ENCODE measurements at places on chromosomes 5 and 9.

GRCh38 chr9:99336531-99336930, 114.4 kb downstream of the SEC61B start:
- no peak for DNase-seq

- no peak for DNase-seq
Measured at GRCh38 chr9:79152306-79152705, 419.5 kb upstream of the TLE4 start.

DNA sequence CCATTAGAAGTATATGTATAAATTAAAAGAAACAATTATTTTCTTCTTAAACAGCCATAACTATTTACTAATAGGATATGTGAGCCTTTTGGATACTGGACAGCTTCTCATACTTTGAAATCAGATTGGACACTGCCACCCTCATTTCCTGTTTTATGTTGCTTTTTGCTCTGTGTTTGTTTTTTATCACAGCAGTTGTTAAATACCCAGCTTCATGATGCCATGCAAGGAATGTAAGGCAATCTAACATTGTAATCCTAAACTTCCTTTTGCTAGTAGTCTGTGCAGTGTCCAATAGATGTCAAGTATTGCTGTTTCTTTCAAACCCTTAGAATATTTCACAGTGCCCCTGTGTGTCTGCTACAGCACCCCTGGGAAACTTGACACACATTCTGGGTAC, 56.2 kb downstream of the CNTLN start:
- DNase-seq: no peak

GRCh38 chr5:14901462-14902051, 30.0 kb upstream of the ANKH start:
- DNase-seq: no peak

GRCh38 chr9:131799177-131799823, 59.4 kb upstream of the RAPGEF1 start:
- DNase-seq: peak; percentile 37

- DNase-seq: no peak
Measured at GRCh38 chr5:95841914-95842812, 19.6 kb upstream of the GLRX start.

DNA sequence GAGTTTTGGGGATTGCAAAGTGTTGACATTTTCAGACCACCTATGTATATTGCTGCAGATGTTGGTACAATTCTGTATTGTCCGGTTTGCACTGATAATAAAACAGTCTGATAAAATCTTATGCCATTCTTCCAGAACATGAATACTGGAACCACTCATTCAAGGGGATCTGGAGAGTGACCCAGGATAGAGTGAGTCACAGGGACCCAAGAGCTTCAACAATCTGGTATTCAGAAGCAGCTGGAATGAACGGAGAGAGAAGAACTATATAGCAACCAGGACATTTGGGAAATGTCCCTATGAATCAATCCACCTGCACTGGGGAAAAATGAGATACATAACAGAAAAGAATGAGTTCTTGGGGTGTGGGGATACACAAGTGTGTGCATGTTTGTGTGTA, 73.3 kb downstream of the SH3TC2 start:
- no peak for DNase-seq

- DNase-seq: peak; percentile 43
Measured at GRCh38 chr9:136631038-136632000, 31.4 kb upstream of the EGFL7 start.

DNA sequence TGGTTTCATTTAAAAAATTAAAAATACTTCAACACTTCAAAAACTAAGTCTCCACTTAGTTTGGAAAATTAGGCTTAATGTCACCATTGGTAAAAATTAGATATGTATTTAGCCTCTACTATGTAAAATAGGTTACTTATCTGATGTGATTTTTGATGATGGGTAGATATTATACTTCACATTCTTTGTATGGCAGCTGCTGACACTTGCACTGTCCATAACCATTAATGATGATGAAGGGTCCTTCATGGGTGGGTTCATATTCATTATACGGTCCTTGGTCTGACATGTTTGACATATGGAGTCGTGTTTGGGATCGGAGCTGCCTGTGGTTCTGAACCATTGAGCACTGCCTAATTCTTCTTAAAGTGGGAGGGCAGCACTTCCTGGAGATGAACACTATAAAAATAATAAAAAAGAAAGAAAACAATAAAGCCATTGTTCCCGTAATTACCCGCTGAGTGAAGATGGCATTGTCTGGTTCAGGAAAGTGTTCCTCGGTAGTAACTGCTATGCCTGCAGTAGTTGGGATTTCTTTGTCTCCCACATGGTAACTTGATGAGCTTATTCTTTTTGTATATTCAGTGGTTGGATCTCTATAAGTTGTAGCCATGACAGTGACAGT, 2.2 kb downstream of the LRRTM2 start:
- no peak for DNase-seq

- no peak for DNase-seq
Measured at GRCh38 chr5:44051591-44051990, 337.6 kb downstream of the FGF10 start.

- DNase-seq: no peak
Measured at GRCh38 chr5:64625678-64626077, 64.6 kb upstream of the SHISAL2B start.

GRCh38 chr9:121718084-121718483, 66.7 kb downstream of the DAB2IP start:
- DNase-seq: no peak

DNA sequence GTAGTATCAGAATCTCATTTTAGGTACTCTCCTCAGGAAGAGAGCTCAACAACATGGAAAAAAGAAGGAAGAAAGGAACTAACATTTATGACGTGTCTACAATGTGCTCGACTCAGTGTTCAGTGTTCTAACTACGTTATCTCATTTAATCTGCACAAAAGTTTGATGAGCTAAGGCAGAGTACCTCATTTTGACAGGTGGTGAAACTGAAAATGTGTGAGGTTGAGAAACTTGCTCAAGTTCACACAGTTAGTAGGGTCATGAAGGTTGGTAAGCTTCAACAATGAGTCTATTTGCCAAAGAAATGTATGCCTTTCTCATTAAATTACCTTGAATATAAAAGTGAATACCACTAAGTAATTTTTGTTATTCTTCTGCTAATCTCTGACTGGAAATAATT, 165.1 kb downstream of the CAAP1 start:
- DNase-seq: no peak

DNA sequence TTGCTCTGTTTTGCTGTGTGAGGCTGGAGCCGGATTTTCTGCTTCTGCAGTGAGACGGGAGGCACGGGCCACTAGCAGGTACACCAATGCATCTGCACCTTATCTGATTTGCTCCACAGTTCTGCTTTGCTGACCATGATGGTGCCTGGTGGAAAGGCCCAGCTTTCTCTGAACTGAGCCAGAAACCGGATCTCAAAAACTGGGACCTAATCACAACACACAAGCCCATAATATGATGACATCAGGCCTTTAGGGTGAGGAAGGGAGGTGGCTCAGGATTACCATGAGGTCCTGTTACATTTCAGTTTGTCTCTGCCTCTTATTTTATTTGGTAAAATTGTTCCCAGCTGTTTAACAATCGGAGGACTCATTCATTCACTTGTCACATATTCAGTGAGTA, 49.8 kb downstream of the FGF1 start:
- DNase-seq: no peak

- DNase-seq: no peak
Measured at GRCh38 chr5:963310-963672, 45.3 kb upstream of the NKD2 start.

DNA sequence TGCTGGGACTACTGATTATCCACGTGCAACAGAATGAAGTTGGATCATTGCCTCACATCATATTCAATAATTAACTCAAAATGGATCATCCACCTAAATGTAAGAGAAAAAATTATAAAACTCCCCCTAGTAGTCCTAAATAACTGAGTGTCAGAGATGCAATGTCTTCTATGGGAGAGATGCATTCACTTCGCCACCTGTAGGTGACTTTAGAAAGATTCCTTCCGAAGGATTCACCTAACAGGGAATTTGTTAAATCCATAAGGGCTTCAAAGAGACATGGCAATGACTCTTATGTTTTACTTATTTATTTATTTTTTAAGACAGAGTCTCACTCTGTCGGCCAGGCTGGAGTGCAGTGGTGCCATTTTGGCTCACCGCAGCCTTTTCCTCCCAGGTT, 526.0 kb downstream of the MTRR start:
- no peak for DNase-seq

DNA sequence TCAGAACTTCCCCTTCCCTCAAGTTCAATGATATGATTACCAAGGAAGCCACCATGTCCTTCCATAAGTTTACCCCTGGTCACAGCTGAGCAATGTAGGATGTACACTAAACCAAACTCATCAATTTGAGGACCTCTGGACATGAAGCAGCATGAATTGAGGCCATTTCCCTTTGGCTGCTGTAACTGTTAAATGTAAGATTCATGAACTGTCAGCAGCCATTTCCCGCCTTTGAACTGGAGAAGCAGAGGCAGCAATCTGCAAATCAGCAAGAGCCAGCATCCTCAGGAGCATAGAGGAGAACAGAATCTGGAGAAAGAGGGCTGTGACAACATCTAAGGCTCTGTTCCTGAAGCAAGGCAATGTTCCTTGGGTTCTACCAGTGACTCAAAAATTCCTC, 104.3 kb upstream of the PTGER4 start:
- no peak for DNase-seq

DNA sequence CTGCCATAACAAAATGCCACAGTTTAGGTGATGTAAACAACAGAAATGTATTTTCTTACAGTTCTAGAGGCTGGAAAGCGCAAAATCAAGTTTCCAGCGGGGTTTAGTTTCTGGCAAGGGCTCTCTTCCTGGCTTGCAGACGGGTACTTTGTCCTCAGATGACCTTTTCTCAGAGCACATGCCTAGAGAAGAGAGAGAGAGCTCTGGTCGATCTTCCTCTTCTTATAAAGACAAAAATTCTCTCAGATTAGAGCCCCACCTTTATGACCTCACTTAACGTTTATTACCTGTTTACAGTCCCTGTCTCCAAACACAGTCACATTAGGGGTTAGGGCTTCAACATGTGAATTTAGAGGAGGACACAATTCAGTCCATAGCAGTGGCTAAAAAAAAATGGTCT, 119.7 kb downstream of the CETN3 start:
- no peak for DNase-seq

GRCh38 chr5:37859805-37860204, 20.0 kb upstream of the GDNF start:
- DNase-seq: no peak

GRCh38 chr5:158807946-158808345, 291.8 kb downstream of the EBF1 start:
- DNase-seq: no peak

DNA sequence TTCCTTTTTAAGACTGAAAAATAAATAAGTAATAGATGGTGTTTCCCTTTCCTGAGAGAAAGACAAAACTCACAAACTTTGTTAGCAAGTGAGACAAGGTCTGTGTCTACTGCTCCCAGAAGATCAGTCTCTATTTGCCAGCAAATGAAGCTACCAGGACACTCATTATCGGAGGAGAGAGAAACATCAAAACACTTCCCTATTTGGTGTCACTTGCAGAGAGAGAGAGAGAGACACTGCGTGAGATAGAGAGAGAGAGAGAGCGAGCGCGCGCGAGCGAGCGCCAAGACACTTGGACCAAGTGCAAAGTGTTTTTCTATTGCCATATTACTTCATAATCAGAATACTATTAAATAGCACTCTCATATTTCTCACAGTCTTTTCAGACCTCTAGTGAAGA, 142.7 kb downstream of the KCNN2 start:
- DNase-seq: no peak

GRCh38 chr5:118544887-118545449, 443.4 kb downstream of the DTWD2 start:
- DNase-seq: no peak

- no peak for DNase-seq
Measured at GRCh38 chr9:78884611-78885150, 587.8 kb downstream of the PSAT1 start.

GRCh38 chr5:143515829-143516228, 112.3 kb upstream of the NR3C1 start:
- no peak for DNase-seq

GRCh38 chr9:16206518-16206917, 653.7 kb downstream of the CCDC171 start:
- DNase-seq: no peak

- DNase-seq: no peak
Measured at GRCh38 chr5:95374061-95374460, 17.1 kb upstream of the FAM81B start.

GRCh38 chr5:69331528-69332445, 814 bp downstream of the CCDC125 start:
- DNase-seq: no peak

DNA sequence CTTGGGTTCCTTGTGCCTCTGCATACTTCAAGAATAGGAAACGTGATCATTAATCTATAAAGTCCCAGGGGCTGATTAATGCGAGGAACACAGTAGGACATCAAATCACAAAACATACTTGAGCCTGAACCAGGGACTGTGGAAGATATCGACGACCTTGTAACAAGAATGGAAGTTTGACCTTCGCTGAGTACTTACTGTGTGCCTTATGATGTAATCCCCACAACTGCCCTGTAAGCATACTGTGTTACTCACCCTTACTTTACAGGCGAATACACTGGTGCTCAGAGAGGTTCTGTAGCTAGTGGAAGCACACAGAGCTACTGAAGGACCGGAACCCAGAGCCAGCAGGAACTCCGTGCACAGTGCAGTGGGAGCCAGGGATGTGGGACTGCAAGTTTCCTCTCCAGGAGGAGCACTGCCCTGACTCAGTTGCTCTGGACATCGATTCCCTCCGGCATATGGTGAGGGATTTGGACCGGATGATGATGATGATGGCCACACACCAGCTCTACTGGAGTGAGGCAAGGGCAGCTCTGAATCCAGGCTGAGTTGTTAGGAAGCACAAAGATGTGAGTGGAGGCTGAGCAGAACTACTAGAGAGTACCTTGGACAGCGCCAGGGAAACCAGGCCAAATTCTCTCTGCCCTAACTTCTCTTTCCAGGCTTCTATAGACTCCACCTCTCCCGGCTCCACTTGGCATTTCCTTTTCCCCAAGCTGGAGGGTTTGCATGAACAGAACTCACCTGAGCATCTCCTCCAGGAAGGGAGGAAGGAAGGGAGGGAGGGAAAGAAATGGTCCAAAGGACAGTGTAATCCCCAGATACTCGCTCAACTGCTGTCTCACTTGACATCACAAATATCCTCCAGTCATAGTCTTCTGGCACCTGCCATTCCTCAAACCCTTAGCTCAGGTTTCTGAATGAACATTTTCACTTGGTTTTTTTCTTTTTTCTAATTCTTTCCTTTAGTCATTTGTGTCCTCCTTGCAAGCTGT, 1.5 kb upstream of the GABBR2 start:
- DNase-seq: no peak

DNA sequence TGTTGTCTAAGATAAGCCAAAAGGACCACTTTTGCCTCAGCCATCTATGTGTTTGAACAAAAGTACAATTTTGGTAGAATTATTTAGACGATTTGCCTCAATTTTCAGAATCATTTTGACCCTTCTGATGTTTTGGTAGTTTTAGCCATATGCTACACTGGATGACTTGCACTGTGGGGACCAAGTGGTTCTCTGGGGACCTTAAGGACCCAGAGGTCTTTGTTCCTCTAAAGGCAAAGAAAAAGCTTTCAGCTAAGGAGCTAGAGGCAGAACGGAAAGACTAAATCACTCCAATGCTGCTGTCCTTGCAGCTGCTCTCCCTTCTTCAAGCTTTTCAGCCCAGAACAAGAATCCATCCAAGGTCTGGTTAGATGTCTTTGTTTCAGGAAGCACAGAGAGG, 51.0 kb upstream of the APC start:
- no peak for DNase-seq

All from stimulated activated CD8-positive, alpha-beta memory T cell treated with anti-CD3 and anti-CD28 coated beads, Interleukin-7, amount 100 ng/mL, for 24 hours (primary cell).